ENCODE measurements at places on chromosomes 6 and 20.
A peak's percentile ranks its signal among the peaks of the same experiment; 100 is the strongest.

- H3K4me1 ChIP-seq: no peaks in the 10 kb centered on the region
- DNase-seq: no peak
- no peaks in the 10 kb centered on the region for H3K36me3 ChIP-seq
- H3K4me3 ChIP-seq: no peak overlapping the region
- H3K27ac ChIP-seq: no peak overlapping the region
- H3K27me3 ChIP-seq: peaks cover 6% of the 10 kb centered on the region
Measured at GRCh38 chr6:158552055-158552795, 7.7 kb upstream of the TMEM181 start.

DNA sequence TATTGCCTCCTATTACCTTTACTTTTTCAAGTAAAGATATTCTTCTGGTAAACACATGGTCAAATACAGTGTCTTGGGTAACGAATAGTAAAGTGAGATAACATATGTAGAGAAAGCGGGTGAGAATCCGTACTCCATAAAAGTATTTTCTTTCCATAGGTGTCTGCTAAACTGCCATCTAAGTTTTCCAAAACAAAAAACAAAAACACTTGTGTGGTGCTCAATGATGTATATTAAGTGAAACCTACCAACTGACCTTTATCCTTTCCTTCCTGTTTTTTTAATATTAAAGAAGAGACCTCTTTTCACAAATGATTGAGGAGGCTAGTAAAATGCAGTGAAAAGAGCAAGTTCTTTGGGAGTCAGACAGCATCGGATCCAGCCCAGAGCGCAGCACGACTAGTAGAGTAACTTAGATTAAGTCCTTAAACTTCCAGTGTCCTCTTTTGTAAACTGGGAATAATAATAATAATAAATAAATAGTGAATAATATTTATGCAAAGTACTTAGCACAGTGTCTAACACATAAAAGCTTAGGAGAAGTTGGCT lies 437 bp upstream of the CDKAL1 start:
- no peaks in the 10 kb centered on the region for H3K27me3 ChIP-seq
- H3K4me1 ChIP-seq: peaks cover 26% of the 10 kb centered on the region
- H3K27ac ChIP-seq: peak overlapping the region; percentile 96
- peaks cover 29% of the 10 kb centered on the region for H3K36me3 ChIP-seq
- DNase-seq: no peak
- peak overlapping the region; percentile 98 for H3K4me3 ChIP-seq

GRCh38 chr6:43061861-43062260 lies 2.4 kb downstream of the KLC4 start:
- H3K36me3 ChIP-seq: peaks cover 45% of the 10 kb centered on the region
- no peak overlapping the region for H3K4me3 ChIP-seq
- H3K4me1 ChIP-seq: peaks cover 33% of the 10 kb centered on the region
- no peak for DNase-seq
- H3K27ac ChIP-seq: no peak overlapping the region
- H3K27me3 ChIP-seq: no peaks in the 10 kb centered on the region

- H3K27me3 ChIP-seq: no peaks in the 10 kb centered on the region
- H3K4me3 ChIP-seq: peak overlapping the region; percentile 66
- peaks cover 73% of the 10 kb centered on the region for H3K4me1 ChIP-seq
Measured at GRCh38 chr6:6610031-6610591, 21.6 kb downstream of the LY86 start.

DNA sequence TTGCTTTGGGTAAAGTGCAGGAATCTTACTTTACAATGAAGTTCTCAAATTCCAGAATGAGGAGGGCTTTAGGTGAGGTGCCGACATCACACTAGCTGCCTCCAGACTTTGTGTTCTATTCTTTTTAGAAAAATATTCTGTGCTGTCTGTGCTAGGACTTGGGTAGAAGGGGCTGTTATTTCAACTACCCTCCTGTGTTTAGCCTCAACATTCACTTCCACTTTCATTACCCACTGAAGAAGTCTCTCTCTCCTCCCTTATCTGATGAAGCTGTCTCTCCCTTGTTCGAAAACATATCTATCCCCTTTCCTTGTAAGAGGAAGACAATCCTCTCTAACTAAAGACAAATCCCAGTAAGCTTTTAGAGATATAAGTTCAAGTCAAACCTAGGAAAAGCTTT lies 25.0 kb upstream of the BRPF3 start:
- H3K27ac ChIP-seq: no peak overlapping the region
- H3K27me3 ChIP-seq: no peaks in the 10 kb centered on the region
- H3K36me3 ChIP-seq: no peaks in the 10 kb centered on the region
- no peak for DNase-seq

GRCh38 chr6:50585441-50586330 lies 127.6 kb upstream of the TFAP2D start:
- no peaks in the 10 kb centered on the region for H3K4me1 ChIP-seq
- no peak overlapping the region for H3K27ac ChIP-seq
- no peak overlapping the region for H3K4me3 ChIP-seq
- no peaks in the 10 kb centered on the region for H3K27me3 ChIP-seq

DNA sequence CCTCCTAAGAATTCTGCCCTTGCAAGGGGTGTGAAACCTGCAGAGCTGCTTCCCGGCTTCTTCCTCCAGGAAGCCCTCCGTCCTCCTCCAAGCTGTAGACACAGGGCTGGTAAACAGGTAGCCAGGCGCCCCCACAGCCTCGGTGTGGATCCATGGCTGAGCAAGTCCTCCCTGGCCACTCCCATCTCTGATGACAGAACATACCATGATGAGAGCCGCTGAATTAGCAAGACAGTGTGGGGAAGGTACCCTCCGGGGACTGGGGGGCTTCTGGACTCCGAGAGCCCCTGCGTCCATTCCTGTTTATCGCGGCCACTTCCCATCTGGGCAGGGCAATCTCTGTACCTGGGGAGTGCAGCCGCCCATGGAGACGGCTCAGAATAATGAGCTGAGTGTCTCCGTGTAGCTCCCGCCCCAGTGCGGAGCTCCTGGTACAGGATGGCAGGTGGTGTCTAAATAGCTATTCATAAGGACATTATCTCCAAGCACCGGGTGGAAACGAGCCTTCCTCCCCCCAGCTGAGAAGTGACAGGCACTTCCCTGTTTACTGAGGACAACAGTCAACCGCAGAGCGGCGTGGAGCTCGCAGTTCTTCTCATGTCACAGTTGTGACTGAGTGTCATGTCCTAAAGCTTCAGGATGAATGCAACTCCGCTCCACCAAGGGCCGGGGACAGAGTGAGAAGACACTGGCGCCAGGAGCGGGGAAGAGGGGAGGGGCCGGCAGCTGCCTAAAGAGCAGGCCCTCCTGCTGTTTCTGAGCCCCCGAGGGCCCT lies 22.7 kb upstream of the NTSR1 start:
- no peak for DNase-seq
- no peak overlapping the region for H3K27ac ChIP-seq
- peaks cover 7% of the 10 kb centered on the region for H3K27me3 ChIP-seq
- H3K36me3 ChIP-seq: no peaks in the 10 kb centered on the region
- H3K4me3 ChIP-seq: no peak overlapping the region

- no peak overlapping the region for H3K4me3 ChIP-seq
- H3K27ac ChIP-seq: no peak overlapping the region
- peaks cover 16% of the 10 kb centered on the region for H3K27me3 ChIP-seq
- no peaks in the 10 kb centered on the region for H3K36me3 ChIP-seq
Measured at GRCh38 chr6:151209071-151209831, 30.5 kb upstream of the AKAP12 start.

- DNase-seq: no peak
- H3K27me3 ChIP-seq: no peaks in the 10 kb centered on the region
- H3K36me3 ChIP-seq: no peaks in the 10 kb centered on the region
Measured at GRCh38 chr20:41938353-41938752, 320.2 kb upstream of the CHD6 start.

GRCh38 chr6:74731931-74732330 lies 473.9 kb downstream of the COL12A1 start:
- DNase-seq: no peak
- no peaks in the 10 kb centered on the region for H3K27me3 ChIP-seq
- H3K36me3 ChIP-seq: no peaks in the 10 kb centered on the region
- no peak overlapping the region for H3K4me3 ChIP-seq

DNA sequence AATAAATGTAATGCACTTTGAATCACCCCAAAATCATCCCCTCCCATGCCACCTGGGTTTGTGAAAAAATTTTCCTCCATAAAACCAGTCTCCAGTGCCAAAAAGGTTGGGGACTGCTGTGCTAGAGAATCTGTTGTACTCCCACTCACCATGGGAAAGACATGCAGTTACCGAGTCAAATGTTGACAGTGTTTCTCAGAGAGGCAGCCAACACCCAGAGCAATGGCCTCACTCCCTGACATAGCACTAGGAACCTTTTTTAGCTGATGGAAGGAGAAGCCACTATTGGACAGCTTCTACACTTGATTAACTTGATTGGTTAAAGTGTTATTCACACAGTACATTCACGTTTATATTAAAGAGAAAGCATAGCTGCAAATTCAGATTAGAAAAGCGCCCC lies 59.8 kb upstream of the MANEA start:
- no peaks in the 10 kb centered on the region for H3K36me3 ChIP-seq
- H3K4me3 ChIP-seq: no peak overlapping the region
- no peaks in the 10 kb centered on the region for H3K4me1 ChIP-seq
- DNase-seq: no peak

DNA sequence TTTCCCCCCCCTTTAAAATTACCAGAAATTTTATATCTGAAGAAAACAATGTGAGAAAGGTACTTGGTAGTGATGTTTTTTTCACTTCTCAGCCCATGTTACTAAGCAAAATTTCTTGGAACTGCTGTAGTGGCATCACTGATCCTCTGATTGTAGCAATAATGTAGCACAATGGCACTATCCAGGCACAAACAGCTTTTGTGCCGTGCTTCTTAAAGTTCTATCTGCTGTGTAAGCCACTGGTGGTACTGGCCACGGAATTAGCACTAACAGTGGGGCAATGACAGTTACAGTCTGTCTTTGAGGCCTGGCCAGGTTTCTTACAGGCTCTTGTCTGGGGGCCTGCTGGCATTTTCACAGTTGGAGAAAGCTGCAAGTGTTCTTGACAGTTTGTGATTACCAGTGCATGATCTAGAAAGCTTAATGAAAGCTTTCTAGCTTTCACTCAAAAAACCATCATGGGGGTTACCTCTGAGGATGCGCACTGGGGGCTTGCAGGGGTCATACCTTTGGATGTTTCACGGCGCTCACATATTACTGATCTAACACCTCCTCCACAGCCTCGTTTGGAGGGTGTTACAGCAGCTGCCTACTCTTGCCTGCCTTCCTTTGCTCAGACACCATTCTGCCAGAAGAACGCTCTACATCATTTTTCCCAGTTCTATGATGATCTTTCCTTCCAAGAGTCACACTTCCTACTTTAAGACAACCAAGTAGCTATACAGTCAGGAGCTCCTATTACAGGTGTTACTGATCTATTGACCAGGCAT lies 58.4 kb upstream of the ARMH2 start:
- H3K4me3 ChIP-seq: peak overlapping the region; percentile 9
- H3K27me3 ChIP-seq: no peaks in the 10 kb centered on the region
- no peak for DNase-seq
